T47D (cell line): ENCODE measurements at places on chromosomes 6 and 20.

DNA sequence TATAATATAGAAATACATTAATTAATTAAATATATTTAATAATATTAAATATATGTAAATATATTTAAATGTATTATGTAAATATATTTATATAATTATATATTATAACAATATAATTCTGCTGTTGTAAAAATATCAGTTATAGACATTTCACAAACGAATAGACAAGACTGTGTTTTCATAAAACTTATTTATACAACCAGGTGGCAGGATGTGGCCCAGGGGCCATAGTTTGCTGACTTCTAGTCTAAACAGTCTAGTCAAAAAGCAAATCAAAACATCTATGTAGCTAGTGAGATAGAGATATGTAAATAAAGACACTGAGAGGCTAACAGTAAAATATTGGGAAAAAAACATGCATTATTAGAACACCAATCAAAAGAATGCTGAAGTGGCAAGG lies 136.4 kb downstream of the TBXT start:
- DNase-seq: no peak

GRCh38 chr6:44679438-44680201 lies 292.1 kb downstream of the CDC5L start:
- DNase-seq: no peak

- no peak for DNase-seq
These were observed 15.9 kb upstream of the SLC9A8 start for GRCh38 chr20:49796600-49797343.

DNA sequence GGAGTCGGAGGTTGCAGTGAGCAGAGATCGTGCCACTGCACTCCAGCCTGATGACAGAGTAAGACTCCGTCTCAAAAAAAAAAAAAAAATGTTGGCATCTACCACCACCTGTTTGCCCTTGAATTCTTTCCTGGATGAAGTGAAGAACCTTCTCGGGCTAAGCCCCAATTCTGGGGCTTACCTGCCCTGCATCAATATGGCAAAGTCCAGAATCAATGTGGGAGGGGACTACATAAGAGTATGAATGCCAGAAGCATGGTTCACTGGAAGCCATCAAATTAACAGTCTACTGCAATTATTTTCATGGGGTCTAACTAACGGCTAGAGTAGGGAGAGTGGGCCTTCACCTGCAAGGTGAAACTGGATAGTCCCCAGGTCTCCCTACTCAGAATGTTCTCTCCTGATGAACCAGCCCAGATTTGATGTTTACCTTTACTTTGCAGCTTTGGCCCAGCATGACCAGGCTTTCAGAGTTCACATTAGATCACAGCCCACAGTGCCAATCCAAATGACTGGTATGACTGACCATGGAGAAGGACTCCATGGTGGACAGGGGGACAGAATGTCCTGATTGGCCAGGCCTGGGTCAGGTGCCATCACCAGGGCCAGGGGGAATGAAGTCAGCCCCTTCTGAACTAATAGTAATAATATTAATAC lies 7.0 kb upstream of the RALY start:
- no peak for DNase-seq

GRCh38 chr6:169646906-169647567 lies 54.8 kb downstream of the WDR27 start:
- no peak for DNase-seq

GRCh38 chr6:167211881-167212712 lies 54.3 kb upstream of the GPR31 start:
- no peak for DNase-seq

DNA sequence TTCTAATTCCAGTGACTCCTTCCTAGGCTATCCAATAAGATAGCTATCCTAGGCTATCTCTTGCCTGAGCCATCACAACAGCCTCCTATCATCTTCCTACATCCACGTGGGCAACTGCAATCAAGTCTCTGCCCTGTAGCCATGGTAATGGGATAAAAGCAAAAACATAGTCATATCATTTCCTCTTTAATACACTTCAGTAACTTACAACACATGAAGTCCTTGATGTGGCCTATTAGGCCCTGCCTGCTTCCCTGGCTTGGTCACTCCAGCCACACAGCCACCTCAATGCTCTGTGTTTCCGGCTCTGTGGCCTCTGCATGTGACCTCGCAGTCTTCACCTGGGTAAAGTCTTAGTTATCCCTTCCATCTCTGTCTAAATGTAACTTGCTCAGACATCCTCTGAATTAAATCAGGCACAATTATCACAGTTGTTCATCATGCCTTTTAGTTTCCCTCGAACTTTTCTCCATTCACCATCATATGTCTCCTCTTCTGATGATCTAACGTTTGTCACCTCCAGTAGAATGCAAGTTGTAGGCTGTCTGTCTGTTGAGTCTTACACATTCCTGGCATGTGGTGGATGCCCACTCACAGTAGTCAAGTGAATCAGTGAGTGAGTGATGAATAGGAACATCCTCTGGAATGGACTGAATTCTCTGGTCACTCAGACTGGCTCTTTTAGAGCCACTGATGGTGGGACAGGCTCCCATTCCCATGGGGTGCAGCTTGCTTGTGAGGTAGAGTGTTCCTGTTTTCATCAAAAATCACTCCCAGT lies 229.4 kb downstream of the TBC1D7 start:
- DNase-seq: no peak

DNA sequence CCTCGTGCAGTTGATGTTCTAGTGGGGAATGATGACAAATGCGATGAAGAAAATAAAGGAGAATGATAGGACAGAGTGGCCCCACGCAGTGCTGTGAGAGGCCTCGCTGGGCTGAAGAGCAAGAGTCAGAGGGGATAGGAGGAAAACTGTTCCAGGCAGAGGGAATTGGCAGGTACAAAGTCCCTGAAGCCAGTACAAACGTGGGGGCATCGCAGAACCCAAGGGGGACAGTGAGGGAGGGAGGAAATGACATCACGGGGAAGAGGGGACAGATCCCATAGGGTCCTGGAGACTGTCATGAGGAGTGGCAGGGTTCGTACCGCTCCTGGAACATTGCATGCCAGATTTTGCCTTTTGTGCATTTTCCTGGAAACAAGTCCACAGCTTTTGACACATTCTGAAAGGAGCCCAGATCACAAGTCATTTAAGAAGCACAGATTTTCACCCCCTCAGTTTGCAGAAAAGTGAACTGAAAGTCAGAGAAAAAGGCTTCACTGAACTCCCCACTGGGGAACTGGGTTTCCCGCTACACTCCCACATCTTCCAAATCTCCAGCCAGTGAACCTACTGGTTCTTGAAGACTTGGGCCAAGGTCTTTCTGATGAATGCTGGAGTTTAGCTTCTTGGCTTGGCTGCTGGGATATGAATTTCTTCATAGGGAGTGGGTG lies 77.0 kb downstream of the SULF2 start:
- no peak for DNase-seq

DNA sequence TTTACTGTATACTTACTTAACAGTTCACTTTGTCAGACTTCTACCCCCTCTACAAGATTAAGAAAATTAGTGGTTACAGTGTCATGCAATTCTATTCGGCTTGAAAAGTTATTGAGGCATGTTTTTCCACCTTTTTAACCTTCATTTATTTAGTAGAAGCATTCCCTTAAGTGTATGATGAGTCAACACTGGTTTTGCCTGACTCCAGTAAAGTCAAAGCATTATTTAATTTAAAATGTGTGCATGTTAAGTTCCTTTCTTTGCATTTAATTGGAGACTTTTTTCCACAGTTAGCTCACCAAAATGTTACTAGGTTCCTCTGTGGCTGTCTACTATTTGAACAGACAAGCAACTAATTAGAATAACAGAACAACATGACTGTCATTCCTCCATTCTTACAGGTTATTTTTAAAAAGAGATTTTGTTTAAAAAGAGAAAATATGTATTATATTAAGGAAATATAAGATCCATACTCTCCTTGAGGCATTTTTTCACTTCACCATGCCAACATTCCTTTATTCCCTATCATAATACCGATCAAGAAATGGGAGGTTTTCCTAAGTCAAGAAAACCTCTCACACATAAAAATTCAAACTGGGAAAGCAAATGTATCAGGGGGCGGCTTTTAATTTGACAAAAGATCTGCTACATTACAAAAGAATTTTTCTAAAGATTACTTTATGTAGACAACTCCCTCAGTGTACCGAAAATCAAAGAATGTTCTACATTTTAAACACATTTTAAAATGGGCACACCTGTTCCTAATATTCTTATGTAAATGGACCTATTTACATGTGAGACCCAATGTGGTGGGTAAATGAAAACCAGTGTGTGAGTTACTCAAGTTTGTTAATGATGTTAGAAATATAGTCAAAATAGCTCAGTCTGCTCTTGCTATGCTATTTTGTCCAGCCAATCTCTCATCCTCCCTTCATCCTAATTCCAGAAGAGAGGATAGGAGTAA lies 361.2 kb downstream of the UTRN start:
- no peak for DNase-seq

DNA sequence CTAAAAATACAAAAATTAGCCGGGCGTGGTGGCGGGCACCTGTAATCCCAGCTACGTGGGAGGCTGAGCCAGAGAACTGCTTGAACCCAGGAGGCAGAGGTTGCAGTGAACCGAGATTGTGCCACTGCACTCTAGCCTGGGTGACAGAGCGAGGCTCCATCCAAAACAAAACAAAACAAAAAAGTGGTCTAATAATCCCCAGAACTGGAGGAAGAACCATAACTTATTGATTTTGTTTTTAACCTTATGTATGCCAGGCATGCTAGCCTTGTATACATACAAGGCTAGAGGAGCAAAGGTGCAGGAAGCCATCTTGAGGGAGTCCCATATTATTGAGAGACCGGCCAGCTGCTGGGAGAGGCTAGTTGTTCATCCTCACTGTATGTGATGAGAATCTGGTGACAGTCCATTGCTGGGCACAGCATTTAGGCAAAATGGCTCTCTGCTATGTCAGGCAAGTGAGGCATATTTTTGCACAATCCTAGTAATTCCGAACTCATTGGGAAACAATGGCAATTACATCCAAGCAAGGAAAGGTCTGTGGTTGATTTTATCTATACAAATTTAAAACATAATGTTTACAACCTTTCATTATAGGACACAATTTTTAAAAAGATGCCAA lies 18.0 kb downstream of the HFE start:
- DNase-seq: no peak

- DNase-seq: no peak
These were observed 74.6 kb downstream of the ATRN start for GRCh38 chr20:3545401-3545925.

- DNase-seq: no peak
These were observed 96.7 kb downstream of the LRFN2 start for GRCh38 chr6:40490508-40490907.

DNA sequence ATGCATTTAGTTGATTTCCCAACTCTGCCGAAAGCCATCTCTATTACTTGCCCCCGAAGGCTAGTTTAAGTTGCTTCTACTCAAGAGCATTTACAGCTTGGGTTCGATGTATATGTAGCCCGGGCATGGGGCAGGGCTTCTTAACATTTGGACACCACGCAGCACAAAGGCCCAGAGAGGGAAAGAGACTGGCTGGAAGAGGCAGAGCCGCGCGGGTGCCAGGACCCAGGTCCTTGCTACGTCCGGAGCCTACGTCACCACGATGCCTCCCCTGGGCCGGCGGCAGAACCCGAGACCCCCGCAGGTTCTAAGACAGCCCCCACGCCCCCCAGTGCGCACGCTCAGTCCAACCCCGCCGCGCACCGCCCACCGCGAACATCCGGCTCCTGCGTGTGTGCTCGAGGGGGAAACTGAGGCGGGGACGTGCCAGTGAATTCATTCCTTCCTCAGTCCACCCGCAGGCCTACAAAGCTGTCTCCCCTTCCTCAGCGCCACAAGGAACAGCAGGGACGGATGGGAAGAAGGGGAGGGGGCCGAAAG lies 367 bp upstream of the PCIF1 start:
- DNase-seq: no peak

- no peak for DNase-seq
These were observed 418.7 kb downstream of the CBLN4 start for GRCh38 chr20:55586610-55587009.

DNA sequence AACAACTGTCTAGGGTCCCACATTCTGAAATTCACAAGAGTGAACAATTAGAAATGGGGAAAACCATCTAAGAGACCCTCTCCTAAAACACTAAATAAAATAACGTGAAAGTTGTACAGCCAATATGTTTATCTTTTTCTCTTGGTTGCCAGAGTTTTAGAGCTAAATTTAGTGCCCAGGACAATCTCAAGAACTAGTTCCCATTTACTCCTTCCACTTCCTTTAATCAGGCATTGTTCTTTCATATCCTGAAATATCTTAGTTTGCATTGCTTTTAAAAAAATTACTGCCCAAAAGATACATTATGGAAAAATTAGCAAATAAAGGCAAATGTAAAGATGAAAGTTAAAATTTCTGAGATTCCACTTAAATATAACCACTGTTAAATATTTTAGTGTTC lies 33.1 kb upstream of the UBR2 start:
- no peak for DNase-seq

DNA sequence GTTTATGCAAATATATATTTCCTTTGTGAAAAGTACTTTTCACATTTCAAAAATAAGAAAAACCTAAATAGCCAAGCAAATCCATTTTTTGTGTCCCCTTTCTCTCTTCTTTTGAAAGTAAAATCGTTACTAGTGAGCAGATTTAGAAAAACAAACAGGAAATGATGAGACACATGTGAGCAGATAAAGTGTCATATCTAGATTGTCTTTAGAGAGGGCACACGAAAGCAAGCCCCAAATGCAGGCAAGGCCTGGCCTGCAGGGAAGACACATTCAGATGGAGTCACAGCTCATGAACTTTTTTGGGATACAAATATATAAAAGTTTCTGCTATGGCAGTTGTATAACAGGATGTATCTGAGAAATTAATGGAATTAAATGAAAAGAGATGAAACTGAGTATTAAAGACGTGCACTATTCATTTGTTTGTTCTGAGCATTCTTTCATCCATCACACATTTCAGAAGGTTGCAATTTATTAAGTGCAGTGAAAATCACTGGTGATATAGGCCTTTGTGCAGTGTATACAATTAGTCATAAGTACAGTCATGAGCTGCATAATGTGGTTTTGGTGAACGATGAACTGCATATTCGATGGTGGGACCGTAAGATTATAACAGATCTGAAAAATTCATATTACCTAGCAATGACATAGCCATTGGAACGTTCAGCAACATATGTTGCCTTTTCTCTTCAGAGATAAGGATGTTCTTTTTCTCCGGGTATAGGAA lies 101.4 kb downstream of the PACRG start:
- no peak for DNase-seq

- no peak for DNase-seq
These were observed 76.8 kb downstream of the MANEA start for GRCh38 chr6:95654176-95654575.

DNA sequence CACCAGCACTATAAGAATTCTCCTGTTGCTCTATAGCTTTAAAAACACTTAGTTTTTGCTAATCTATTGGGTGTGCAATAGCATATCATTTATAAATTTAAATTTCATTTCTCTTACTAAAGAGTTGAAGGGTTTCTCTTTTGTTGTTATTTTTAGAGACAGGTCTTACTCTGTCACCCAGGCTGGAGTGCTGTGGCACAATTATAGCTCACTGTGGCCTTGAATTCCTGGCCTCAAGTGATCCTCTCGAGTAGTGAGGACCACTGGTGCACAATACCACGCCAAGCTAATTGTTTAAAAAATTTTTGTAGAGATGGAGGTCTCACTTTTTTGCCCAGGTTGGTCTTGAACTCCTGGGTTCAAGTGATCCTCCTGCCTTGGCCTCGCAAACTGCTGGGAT lies 6.2 kb upstream of the WRNIP1 start:
- no peak for DNase-seq
